Ascending aorta (tissue), 2 donors: ENCODE measurements at places on chromosomes 2 and 18. TPM values are rescaled to one million over a fixed set of nuclear protein-coding genes. Genes with fewer than 3 reads are reported as not detected.

- no peaks in the 10 kb centered on the region for H3K4me1 ChIP-seq
- no peaks in the 10 kb centered on the region for H3K27me3 ChIP-seq
- no peak overlapping the region for H3K4me3 ChIP-seq
- DNase-seq, result no peak
- H3K36me3 ChIP-seq, result no peaks in the 10 kb centered on the region
Measured at GRCh38 chr2:8437228-8437948, 244.5 kb upstream of the ID2 start.

- H3K4me3 ChIP-seq, result peak overlapping the region; percentile 86
- H3K27me3 ChIP-seq, result no peaks in the 10 kb centered on the region
- no peaks in the 10 kb centered on the region for H3K36me3 ChIP-seq
- H3K27ac ChIP-seq, result peak overlapping the region; percentile 95
- DNase-seq, result peak; percentile 77
Measured at GRCh38 chr2:226798422-226799210, 1.0 kb downstream of the IRS1 start.

DNA sequence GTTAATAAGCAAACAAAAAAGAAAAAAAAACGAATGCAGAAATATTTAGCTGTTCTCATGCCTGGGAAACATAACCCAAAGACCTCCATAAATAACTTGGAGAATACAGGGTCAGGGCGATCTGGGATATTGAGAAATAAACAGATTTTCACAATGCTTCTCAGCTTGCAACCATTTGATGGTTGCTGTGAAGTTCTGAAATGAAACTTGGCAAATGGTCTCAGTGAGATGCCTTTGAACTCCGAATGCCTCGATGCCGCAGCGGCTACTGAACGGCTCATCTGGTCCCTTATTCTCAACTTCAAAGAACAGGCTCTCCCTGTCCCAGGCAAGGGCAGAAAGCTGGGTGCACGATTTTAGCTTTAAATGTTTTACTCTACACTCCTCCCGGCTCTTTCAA is 78.1 kb downstream of the ZNF516 start:
- DNase-seq, result no peak
- no peak overlapping the region for H3K4me3 ChIP-seq
- H3K36me3 ChIP-seq, result no peaks in the 10 kb centered on the region
- H3K27me3 ChIP-seq, result no peaks in the 10 kb centered on the region
- no peaks in the 10 kb centered on the region for H3K4me1 ChIP-seq

DNA sequence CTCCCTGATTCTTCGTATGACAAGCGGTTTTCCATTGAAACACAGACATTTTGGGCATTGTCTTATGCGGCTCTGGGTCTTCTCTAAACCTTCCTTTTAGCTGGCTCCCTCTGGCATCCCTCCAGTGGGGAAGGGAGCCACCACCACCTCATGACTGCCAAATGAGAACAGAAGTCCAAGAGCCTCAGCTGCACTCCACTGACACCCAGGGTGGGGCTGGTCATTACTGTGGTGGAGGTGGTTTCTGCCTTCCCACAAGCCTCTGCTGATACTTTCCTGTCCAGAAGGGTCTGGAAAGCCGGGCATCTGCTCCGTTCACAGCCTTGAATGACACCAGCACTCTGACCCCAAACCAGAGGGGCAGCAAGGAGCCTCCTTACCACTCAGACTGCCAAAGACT is 213.5 kb downstream of the ZNF516 start:
- DNase-seq, result no peak
- no peaks in the 10 kb centered on the region for H3K27me3 ChIP-seq
- no peak overlapping the region for H3K27ac ChIP-seq

DNA sequence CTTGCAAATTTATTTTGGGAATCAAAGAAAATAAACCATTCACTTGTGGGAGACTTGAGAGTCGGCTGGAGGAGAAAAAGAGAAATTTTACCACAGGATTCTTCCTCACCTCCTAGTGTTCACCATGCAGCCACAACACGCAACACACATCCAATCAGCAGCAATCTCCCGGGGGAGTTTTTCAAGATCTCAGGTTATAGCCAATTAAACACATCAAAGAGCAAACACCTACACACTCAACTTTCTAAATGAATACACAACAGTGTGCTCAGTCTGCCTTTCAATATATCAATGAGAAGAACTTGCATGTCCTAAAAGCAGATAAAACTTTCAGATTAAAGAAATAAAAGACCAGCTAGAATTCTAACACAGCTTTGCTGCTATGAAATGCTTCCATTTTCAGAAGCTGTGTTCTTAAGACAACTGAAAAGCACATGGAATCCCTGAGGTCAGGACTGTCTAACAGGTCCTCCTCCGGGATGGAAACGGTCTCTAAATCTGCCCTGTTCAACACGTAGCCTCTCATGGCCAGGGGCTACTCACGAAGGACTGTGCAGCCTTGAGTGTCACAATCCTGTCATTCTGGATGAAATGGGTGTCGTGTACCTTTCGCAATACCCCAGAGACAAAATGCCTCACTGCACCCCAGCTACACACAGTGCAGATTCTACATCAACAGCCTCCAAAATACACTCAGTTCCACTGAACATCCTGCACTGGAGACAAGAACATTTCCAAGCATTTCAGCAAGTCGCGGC is 84.2 kb downstream of the ZNF516 start:
- no peaks in the 10 kb centered on the region for H3K4me1 ChIP-seq
- DNase-seq, result no peak
- no peak overlapping the region for H3K4me3 ChIP-seq
- no peaks in the 10 kb centered on the region for H3K36me3 ChIP-seq
- no peaks in the 10 kb centered on the region for H3K27me3 ChIP-seq
- H3K27ac ChIP-seq, result no peak overlapping the region

DNA sequence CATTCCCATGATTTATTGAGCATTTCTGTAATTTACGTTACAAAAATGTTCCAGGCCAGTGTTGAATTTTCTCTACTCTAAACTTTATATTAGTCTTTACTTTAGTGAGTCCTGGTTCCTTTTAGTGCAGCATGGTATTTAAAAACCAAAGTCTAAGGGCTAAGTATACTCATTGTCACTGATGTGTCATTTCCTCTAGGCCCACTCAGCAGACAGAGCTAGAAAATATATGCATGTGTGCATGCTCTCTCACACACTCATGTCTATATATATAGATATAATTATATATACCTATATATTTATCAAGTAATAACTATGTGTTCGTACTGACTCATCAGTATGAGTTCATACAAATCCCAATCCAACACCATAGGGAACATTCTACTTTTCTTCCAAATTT is 132.5 kb upstream of the SLC8A1 start:
- H3K27ac ChIP-seq, result no peak overlapping the region
- H3K4me1 ChIP-seq, result no peaks in the 10 kb centered on the region
- no peak for DNase-seq
- H3K27me3 ChIP-seq, result no peaks in the 10 kb centered on the region
- H3K4me3 ChIP-seq, result no peak overlapping the region

DNA sequence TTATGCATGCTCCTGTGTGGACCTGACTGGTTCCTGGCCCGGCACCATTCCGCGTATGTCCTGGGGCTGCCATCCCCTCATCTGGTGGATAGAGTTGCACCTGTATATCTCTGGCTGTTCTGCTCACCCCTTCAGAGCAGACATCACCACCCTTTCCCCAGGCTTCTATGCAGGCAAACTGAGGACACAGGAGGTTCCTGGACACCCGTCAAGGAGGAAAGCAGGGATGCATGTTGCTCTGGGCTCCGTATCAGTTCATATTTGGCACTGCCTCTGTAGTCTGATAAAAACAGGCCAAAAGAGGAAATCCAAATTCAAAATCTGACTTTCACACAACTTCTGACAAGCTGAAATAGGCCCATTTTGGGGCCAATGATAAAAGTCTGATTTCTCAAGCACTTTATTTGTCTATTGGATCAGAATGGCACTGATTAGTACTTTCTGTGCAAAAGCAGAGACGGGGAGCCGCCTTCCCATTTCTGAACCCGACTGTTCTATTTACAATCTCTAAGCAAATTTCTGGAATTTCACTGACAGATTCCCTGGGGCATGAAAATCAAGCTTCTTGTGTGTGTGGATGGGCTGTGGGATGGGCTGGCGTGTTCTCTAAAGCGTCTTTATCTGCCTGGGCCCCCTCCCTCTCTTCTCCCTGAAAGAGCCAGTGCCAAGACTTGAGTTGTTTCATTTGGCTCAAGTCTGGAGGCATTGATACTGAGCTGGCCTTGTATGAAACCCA is 96.9 kb downstream of the SETBP1 start:
- peak overlapping the region; percentile 77 for H3K27ac ChIP-seq
- H3K4me3 ChIP-seq, result peak overlapping the region; percentile 10
- H3K27me3 ChIP-seq, result no peaks in the 10 kb centered on the region
- no peak for DNase-seq
- peaks cover 26% of the 10 kb centered on the region for H3K4me1 ChIP-seq

DNA sequence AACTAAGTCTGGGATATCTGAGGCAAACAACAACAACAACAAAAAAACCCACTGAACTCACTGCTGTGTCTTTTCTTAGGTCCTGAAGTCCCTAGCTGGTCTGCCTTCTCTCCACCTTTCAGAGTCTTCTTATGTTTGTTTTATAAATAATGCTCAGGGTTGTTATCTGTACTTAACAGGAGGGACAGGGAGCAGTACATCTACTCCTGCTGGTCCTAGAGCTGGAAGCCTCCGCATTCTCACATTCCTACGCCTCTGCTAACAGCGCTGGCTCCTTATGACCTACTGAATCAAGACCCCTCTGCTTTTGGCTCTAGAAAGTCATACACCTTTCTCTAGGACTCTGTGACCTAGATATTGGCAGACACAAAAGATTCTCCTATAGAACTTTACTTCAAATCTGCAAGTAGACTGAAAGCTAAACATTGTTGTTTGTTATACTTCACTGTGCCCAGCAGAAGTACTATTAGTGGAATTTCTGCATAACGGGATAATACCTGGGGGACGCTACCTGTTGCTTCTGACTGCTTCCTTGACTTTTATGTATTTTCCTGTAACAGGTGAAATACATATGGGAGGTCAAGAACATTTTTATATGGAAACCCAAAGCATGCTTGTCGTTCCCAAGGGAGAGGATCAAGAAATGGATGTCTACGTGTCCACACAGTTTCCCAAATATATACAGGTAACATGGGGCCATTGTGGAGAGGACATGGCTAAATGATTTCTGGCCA is 48.6 kb downstream of the AOX1 start:
- no peak for DNase-seq
- peaks cover 11% of the 10 kb centered on the region for H3K36me3 ChIP-seq
- no peak overlapping the region for H3K27ac ChIP-seq
- H3K4me3 ChIP-seq, result no peak overlapping the region
- H3K27me3 ChIP-seq, result no peaks in the 10 kb centered on the region

DNA sequence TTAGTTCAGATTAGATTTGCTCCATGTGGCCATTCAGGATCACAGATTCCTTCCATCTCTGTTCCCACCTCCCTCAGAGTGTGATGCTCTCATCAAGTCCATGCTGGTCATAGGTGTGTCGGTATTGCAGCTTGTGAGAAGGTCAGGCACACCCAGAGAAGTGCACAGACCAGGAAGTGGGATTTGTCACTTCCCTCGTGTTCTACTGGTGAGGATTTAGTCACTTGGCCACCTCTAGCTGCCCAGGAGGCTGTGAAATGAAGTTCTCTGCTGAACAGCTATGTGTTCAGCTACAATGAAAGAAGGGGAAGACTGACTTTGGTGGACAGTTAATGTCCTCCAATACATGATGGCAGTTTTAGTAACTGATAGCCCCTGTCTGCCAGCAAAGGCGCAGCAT is 3.5 kb upstream of the LANCL1 start:
- no peak overlapping the region for H3K4me3 ChIP-seq
- H3K27ac ChIP-seq, result no peak overlapping the region
- no peaks in the 10 kb centered on the region for H3K27me3 ChIP-seq
- DNase-seq, result no peak
- no peaks in the 10 kb centered on the region for H3K4me1 ChIP-seq

- H3K4me1 ChIP-seq, result no peaks in the 10 kb centered on the region
- no peak overlapping the region for H3K27ac ChIP-seq
Measured at GRCh38 chr2:143852759-143853158, 667.2 kb downstream of the ZEB2 start.

GRCh38 chr2:181698223-181698622 is 17.9 kb upstream of the NEUROD1 start:
- H3K4me3 ChIP-seq, result no peak overlapping the region
- no peaks in the 10 kb centered on the region for H3K4me1 ChIP-seq
- DNase-seq, result no peak
- no peaks in the 10 kb centered on the region for H3K36me3 ChIP-seq
- no peaks in the 10 kb centered on the region for H3K27me3 ChIP-seq
- H3K27ac ChIP-seq, result no peak overlapping the region

C2orf80 gene
- not detected for total RNA-seq

MEX3C gene
- 97.7 TPM for total RNA-seq

MAPRE2 gene
- total RNA-seq, result 22.4 TPM

ACMSD gene
- total RNA-seq, result not detected
